Activated CD8-positive, alpha-beta T cell treated with anti-CD3 and anti-CD28 coated beads for 36 hours (primary cell): ENCODE measurements at places on chromosomes 7 and 10.

GRCh38 chr10:52637592-52637991 is 135.0 kb downstream of the MBL2 start:
- DNase-seq: no peak

DNA sequence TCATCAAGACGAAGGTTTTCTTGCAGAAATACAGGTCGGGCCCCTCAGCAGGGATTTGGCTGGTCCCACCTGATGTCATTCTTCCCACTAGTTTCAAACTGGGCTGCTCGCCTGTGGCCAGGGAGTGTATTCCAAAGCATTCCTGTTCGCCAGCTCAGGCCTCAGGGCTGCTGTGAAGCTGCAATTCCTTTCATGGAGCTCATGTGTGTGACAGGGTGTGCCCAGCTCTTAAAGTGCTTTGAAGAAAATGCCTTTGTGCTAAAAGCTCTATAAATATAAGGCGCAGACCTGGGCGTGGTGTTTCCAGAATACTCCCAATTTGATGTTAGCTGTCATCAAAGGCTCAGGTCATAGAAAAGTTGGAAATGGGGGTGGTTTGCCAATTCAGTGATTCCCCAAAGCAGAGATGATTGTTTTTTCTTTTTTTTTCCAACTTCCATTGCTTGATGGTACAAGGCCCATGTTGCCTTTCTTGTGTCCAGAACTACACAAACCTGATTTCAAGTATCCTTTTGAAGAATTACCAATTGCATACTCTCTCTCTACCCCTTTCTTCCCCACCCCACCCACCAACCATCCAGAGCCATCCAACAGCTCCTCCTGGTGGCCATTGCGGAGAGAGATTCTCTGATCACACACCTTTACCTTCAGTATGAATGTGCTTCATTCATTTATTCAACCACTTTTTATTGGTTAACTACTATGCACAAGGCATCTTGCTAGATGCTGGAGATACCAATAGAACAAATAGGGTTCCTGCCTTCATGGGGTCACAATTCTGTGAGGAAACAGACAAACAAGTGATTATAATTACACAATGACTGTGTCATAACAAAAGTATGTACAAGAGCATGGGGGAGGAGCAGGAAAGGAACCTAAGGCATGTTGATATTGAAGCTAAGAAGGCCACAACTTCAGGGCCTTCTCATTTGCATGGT is 297.3 kb upstream of the LYZL1 start:
- peak; percentile 42 for DNase-seq

DNA sequence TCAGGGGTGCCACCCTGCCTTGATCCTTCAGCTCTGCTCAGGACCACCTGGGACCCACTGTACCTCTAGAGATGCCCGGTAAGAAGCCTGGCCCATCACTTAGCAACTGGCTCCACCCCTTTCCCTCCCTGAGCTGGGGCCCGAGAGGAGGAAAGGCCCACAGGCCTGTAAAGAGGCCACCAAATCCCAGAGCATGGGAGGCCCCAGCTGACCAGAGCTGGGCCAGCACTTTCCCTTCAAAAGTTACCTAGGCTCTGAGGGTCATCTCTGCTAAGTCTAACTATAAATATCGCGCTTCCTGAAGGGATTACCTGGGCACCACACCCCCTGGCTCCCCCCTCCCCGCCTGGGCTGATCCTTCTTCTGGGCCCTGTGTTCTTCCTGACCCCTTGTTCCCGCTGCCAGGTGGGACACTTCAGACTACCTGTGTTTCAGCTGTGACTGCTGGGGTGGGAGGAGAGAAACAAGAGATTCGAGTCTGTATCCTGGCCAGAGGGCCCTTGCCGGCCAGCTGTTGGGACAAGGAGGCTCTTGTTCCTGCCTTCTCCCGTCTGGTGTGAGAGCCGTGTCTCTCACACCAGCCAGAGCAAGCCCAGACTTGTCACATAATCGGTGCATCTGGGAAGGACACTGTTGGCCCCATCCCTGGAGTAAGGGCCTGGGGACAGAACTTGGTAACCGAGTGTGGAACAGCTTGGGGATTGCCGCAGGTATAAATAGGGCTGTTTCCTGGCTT is 22.8 kb upstream of the ANKRD2 start:
- DNase-seq: no peak

- DNase-seq: no peak
Measured at GRCh38 chr10:129760003-129760315, 204.1 kb downstream of the EBF3 start.

DNA sequence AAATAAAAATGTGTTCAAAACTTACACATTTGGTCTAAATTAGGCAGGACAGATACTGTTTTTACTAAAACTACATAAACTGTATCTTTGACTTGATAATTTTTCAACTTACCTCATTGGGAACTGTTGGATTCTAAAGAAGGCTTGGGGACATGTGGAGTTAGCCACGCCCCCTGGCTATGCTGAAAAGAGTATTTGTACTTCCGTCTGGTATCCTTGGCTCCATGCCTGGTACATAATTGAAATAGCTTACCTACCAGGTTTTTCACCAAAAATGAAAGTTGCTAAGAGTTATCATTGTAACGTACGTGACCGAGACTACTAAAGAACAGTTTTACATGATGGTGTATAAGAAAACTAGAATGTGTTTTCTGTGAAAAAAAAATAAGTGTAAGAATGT is 604.8 kb upstream of the IGFBP3 start:
- DNase-seq: no peak

- DNase-seq: peak; percentile 48
Measured at GRCh38 chr10:3806603-3807002, 21.6 kb upstream of the KLF6 start.

- no peak for DNase-seq
Measured at GRCh38 chr7:31872545-31873370, 185.7 kb downstream of the PPP1R17 start.

DNA sequence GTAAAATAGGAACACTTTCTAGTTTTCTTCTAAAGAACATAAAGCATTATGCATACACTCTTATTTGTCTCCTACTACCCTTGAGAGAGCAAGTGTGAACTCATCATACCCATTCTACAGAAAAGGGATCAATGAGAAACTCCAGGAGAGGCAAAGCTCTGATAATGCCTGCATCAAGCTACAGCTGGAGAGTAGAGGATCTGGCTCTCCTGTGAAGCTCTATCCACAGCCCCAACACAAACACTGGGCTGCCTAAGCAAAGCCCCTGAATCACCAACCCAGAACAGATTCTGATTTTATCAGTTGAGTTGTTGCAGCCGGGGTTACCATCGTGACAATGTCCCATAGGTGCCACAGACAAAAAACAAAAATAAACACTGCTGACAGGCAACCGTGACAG is 74.9 kb downstream of the NUDCD3 start:
- DNase-seq: no peak

DNA sequence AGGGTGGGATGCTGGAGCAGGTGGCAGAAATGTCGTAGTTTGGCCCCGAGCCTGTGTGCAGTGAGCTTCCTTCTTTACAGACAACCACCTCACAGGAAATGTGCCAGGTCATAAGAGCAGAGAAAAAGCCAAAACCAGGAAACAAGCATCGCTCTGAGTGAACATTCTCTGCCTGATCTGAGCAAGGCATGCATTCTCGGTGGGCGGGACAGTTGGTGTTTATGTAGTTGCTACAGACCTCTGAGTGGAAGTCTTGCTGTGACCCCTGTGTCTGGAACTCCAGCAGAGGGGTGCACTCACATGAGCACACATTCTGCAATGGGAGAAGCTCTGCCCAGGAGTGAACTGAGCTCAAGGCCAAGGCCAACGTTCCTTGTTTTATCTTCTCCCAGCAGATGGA is 230.1 kb downstream of the TCERG1L start:
- peak; percentile 37 for DNase-seq

- no peak for DNase-seq
Measured at GRCh38 chr7:148304456-148304855, 286.1 kb upstream of the C7orf33 start.

- no peak for DNase-seq
Measured at GRCh38 chr10:124164264-124164663, 70.9 kb upstream of the CHST15 start.

GRCh38 chr10:62057359-62057758 is 155.9 kb downstream of the ARID5B start:
- no peak for DNase-seq

GRCh38 chr10:61663466-61663865 is 737 bp downstream of the CABCOCO1 start:
- no peak for DNase-seq

DNA sequence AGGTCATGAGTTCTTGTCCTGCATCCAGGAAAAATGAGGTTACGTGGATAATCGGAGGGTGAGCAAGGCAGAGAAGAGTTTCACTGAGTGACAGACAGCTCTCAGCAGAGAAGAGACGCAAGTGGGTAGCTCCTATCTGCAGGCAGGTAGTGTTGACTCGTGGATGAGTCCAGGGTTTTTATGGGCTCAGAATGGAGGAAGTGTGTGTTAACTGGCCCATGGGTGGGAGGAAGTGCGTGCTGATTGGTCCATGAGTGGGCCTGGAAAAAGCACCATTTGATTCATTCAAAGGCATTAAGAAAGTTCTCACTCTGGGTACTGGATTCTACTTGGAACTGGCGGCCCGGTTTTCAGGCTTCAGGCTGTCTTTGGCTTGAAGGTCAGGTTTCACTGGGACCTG is 4.8 kb upstream of the DMTF1 start:
- no peak for DNase-seq

DNA sequence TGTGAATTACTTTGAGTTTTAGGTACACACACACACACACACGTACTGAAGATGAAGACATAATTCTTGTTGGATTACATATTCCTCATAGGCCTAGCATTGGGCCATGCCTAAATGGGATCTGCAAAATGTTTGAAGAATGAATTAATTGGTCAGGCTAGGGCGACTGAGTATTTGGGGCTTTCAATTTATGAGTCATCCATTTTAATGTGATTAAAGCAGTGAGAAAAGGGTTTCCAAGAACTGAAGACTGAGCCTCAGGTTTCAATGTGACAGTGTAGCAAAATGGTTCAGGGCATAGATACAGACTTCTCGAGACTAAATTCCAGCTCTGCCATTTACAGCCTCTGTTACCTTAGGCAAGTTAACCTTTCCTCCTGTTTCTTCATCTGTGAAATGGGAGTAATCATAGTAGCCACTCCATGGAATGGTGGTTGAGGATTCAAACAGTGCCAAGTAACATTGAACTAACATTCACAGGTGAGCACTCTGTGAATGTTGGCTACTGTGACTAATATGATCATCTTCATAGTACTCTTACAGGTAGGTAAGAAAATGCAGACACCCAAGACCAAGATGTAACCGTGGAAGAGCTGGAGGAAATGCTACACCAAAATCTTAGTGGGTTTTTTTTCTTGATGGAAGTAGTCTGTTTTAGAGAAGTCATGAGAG is 7.6 kb downstream of the BPGM start:
- no peak for DNase-seq

- no peak for DNase-seq
Measured at GRCh38 chr7:136104269-136104603, 127.1 kb upstream of the MTPN start.

DNA sequence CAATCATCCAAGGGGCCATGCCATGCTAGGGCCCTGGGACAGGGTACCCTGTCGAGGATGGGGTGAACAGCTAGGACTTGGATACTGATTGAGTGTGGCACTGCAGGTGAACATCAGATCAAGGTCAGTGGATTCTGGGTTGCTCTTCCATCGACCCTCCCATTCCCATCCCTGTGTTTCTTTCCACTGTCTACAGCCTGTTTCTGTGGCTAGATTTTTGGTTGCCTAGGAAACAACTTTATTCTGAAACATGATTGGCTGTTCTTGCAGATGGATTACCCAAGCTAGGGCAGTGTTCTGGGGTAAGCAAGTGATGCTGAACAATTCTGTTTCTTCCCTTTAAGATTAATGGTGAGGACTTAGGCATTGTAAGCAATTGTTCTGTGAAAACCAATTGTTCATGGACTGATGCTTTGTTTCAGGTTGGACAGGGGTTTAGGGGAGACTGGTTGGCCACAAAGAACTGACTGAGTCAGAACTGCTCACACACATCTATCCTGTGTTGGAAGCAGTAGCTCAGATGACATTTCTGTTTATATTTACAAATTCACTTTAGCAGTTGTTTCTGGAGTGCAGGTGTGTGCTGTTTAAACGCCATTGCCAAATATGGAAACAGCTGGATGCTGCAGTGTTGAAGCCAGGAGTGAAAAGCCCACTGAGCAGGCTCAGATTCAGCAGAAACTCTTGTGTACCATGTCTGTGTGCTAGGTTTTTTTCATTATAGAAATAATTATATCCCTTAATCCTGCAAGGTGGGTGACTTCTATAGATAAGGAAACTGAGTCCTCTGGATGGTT is 102.3 kb upstream of the BTBD16 start:
- DNase-seq: no peak

- no peak for DNase-seq
Measured at GRCh38 chr10:111158595-111158994, 81.8 kb downstream of the ADRA2A start.

DNA sequence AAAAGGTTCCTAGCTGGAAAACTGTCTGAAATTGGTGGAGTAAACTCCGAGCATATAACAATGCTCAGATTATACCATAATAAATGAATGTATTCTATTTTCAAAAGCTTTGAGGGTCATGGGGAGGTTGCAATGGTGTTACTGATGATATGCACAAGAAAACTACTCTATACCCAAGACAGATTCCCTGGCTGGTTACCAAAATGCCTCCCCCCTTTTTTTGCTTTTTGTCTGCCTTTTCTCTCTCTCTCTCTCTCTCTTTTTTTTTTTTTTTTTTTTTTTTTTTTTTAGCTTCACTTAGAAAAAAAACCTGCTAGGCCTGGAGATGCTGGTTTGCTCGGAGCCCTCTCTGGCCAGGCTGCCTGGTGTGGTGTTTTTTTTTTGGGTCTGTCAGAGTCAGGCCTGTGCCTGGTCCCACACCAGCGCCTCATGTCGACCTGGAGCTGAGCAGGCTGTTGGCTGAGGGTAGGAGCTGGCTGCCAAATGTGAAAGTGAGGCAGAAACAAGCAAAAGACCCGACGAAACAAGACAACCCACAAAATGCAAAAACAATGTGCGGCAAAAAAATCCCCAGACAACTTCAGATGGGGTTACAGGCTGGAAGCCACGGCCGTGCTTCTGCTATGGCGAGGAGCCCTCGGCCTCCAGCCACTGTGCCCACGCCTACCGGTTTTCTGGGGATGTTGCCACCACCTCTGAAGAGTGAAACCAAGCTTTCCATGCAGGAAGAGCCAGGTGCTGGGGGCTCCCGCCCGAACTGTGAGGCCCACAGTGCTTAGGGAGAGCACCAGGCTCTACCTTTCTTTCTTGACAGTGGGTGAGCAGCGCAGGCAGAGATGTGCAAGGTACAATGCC is 59.9 kb upstream of the EFCAB10 start:
- DNase-seq: no peak

GRCh38 chr7:67597161-67597560 is 600.5 kb downstream of the TYW1 start:
- DNase-seq: no peak

GRCh38 chr7:5500777-5501350 is 77.2 kb upstream of the TNRC18 start:
- DNase-seq: no peak

- no peak for DNase-seq
Measured at GRCh38 chr7:354597-355470, 64.9 kb downstream of the FOXL3 start.

GRCh38 chr7:133024596-133024995 is 57.3 kb downstream of the CHCHD3 start:
- DNase-seq: no peak

DNA sequence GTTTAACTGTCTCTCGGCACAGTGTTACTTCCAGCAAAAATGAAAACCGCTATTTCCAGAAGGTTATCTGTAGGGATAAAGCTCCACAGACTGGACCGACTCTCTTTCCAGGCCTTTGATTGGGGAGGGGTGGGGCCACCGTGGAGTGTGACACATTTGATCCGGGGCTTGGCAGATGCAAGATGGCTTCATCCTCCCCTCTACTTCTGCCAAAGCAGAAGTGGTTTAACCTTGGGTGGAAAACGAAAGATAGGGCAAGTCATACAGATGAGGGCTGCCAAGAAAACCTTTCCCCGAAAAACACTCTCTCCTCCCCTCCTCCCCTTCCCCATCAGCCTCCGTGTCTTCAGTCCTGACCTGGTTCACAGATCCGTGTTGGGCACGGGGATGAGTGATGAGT is 139.7 kb upstream of the SH2B2 start:
- DNase-seq: no peak
